GDM1 (cell line): ENCODE measurements at places on chromosomes 6 and 20.

GRCh38 chr6:3608159-3608558 lies 143.4 kb downstream of the PXDC1 start:
- no peak for DNase-seq

DNA sequence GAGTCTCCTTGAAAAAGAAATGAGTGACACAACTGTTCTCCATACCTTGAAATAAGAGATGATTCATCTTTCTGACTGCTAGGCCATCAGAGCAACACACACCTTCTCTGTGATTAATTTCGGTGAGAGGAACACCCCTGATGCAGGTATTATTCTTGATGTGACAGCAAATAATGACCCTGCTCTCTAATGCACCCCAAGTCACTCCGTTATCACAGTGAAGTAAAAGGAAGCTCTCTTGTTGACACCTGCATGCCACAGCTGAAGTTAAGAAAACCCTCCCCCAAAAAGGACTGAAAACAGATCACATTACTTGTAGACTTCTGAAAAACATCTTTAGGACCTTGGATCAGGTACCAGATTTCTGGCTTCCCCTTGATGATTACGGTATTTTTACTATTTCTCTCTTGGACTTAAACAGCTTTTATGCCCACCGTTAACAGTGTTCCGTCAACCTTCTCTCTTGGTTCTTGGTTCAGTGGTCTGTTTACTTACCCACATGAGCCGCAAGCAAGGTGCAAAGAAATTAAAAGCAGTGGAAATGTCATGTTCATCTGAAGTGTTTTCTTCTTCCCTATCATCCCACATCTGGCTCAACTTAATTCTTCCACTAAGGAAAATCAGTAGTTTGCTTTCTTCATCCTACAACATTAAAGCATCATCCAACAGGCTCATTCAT lies 249.7 kb downstream of the GMPR start:
- no peak for DNase-seq

DNA sequence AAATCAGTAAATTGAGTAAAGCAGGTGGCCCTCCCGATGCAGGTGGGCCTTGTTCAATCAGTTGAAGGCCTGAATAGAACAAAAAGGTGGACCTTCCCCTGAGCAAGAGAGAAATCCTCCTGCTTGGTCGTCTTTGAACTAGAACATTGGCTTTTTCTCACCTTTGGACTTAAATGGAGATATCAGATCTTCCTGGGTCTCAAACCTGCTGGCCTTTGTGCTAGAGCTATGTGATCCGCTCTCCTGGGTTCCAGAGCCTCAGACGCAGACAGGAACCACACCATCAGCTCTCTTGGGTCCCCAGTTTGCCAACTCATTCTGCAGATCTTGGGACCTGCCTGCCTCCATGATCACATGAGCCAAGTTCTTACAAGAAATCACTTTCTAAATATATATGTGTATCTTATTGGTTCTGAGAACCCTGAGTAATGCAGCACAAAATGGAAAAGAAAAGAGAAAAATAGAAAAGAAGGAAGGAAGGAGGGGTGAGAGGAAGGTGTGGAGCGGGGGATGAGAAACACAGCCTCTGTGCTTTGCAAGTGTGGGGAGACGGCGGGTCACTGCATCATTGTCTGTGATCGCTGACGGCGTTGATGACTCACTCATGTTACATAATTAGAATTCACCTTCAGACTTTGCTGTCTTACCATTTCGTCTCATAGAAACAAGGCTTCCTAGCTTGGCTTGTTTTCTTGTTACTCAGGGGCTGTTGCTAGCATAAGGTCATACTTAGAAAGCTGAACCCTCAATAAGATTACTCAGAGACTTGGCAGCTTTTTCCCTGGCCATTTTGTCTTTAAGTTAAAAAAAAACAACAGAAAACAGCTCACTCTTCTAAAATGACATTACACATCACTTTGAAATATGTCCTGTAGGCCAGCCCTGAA lies 85.7 kb upstream of the NEDD9 start:
- DNase-seq = no peak

GRCh38 chr6:130843575-130844320 lies 16.5 kb downstream of the SMLR1 start:
- no peak for DNase-seq

DNA sequence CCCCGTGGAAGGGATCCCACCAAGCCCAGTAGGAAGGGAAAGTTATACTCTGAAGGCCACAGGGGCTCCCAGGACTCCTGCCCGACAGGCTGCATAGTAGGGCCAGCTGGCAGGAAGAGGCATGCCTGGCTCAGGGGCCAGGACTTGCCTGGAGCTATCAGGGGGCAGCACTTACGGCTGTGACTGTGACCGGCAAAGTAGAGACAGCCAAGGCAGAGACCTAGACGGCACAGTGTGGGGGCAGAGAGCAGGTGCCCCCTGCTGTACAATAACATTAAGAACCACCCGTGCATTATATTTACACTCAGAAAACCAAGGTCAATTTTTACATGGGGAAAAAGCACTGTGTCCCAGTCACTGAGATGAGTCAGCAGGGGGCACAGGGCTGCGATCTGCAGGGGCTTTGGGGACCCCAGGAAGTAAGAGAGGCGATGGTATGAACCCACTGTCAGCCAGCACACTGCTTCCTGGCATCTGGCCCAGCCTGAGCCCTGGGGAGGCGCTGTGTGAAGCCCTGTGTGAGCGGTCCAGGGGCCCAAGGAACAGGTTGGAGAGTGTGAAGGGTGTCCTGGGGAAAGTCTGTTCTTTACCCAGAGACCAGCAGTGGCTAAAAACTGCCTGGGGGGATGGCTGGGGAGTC lies 9.9 kb downstream of the CCDC167 start:
- DNase-seq = no peak

DNA sequence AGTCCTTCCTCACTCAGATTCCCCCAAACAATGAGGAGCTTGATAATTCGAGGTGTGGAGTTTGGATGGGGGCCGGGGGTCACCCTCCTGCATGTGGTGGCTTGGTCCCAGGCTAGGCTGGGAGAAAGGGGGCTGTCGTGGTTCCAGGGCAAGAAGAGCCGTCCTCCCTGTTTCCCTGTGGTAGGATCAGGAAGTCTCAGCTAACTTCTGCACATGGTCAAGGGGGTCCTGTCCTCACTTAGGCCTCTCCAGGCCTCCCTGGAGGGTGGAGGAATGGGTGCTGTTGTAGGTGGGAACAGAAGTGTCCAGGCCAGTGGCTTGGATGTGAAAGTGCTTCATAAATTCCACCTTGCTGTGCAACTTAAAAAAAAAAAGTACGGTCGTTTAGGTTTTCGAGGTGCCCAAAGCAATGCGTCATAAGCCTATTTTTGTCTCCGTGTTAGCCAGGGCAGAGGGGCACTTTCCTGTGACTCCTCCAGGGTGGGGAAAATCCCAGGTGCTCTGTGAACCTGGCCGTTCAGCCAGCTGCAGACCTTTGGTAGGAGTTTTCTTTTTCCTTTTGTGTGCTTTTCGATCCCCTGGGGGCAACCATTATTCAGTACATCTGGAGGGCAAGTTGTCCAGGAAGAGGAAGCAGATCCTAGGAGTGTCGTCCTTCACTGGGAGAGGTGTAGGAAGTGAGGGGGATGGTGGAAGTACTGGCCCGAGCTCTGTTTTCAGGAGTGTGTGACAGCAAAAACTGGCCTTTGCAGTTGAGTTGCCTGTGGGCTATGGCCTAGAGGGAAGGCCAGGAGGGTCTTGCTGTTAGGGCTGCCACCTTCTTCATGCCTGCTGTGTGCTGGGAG lies 9.6 kb downstream of the IGF2R start:
- DNase-seq = no peak

DNA sequence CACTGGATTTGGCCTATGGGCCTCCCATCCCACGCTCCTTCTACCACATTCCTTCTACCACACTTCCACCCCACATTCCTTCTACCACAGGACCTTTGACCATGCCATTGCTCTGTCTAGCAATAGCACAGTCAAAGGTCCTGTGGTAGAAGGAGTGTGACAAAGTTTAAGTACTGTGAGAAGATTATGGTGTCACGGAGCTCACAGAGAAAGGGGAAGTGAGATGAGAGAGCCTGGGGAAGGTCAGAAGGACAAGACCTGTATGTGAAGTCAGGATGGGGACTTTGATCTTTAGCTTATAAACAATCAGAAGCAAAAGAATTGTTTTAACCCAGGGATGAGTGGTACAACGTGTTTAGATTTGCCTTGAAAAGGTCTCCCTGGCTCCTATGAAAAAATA lies 568.2 kb upstream of the CHD6 start:
- DNase-seq = no peak

- DNase-seq = no peak
Measured at GRCh38 chr20:47535994-47536393, 34.3 kb downstream of the NCOA3 start.
